RPMI7951 (cell line): ENCODE measurements at places on chromosomes 7 and 10. TPM values are rescaled to one million over a fixed set of nuclear protein-coding genes. Genes with fewer than 3 reads are reported as not detected.

Gene JAKMIP3
- not detected in 2 replicates for total RNA-seq

DNA sequence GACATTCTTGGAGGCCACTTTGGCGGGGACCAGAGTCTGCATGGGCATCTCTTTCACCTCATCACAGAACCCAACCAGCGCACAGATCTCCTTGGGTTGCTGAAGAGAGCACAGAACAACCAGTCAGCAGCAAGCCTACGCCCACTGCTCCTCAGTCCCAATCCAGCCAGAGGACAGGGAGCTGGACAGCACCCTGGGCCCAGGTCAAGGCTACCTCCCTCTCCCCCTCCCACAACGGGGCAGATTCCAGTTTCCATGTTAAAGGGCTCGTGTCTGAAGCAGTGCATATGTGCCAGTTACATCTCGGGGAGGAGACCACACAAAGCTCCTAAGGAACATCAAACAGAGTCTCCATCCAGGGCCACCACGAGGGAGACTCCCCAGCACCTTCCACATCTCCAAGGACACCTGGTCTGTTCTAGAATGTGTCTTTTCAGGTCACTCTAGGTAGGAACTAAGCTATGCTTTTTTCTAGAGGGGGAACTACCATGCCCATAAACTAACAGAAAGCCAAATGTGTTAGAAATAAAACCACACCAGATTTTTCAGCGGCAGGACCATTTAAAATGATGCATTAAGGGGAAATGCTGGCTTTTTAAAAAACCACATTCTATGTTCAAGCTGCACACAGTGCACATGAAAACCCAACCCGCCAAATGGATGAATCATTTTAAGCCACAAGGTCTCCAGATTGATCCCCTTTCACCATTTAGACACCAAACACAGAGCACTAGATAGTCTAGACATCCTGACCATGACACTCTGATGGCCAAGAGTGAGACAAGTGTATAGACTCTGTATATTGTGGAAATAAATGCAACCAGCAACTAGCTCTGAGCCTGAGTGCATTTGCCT, 28.9 kb downstream of the PSAP start:
- peak; percentile 65 for DNase-seq

DNA sequence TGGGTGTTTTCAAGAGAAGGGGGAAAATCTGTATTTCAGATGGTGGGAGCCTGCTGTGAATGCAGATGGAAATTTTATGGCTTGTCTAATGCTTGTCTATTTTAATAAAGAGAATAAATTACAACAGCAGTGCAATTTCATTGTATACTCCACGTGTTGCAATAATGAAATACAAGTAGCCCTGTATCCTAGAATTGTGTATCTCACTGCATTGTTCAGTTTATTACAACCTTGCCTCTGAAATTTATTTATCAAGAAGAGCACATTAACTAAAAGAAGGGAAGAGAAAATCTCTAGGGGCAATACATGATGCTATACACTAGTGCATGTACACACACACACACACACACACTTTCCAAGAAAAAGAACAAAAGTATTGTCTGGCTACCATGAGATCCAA, 21.8 kb downstream of the ANK3 start:
- DNase-seq = no peak

Gene ABCA13
- 0.10 and 0.48 TPM in 2 replicates for total RNA-seq

Gene PIK3AP1
- total RNA-seq = 0.10 TPM in 1 of 2 replicates, not detected in the other

Gene CPXM2
- total RNA-seq = 0.29 and 0.60 TPM in 2 replicates

DNA sequence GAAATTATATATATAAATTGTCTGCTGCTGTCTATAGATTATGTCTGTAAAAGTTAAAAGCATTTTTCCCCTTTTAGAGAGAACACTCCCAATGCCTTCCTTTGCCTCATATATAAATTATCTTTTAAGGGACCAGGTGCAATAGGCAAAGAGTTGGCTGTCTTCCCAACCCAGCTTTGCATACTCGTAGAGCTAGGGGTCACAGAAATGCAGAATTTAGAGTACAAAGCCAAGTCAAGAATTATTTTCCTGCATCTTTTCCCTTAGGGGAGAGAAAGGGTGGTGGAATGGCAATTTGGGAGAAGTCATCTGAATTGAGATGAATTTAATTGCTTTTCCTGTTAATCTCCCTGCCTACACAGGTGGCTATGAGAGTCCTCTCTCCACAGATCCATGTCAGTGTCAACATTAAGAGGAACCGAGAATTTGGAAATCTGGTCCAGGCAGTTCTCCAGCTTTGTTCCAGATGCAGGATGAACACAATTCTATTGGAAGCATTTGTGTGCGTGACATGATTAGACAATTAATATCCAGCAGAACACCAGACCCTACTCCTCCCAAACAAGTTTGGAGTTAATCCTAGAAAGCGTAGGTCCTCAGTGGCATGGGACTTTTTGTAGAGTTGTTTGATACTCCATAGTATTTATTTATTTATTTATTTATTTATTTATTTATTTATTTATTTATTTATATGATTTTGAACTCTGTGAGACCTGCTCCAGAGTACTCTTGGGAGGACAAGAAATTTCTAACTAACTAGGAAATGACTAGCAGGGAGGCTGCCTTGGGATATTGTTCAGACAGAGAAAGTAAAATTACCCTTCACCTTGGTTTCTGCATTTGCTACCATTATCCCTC, 80.3 kb upstream of the SKAP2 start:
- DNase-seq = no peak

DNA sequence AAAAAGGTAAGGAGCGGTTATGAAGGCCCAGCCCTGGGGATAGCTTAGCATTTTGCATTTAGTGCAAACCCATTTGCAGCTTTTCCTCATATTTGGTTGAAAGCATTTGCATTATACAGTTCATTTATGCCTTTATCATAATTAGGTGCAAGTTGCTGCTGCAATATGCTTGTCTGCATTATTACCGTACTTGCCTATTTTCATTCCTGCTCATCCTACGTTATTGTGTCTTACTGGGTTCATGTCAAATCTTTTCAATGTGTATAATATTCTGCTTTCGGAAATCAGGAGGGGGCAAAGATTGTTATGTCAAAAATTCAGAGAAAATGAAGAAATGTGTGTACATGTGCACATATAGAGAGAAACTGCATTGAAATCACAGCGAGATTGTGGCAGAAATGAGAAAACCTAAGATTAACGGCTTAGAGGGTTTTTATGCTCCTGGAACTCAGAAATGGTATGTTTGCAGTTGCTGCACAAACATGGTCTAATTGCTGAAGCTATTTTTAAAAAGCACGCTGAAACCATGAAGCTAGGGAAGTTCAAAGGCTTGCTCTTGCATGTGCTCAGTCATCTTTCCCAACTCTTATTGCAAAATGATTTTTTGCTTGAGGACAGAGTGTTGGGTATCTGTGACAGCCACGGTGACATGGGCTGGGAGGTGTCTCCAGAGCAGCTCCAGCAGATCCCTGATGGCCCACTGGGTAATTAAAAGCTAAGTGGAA, 613.2 kb downstream of the SDK1 start:
- DNase-seq = no peak

DNA sequence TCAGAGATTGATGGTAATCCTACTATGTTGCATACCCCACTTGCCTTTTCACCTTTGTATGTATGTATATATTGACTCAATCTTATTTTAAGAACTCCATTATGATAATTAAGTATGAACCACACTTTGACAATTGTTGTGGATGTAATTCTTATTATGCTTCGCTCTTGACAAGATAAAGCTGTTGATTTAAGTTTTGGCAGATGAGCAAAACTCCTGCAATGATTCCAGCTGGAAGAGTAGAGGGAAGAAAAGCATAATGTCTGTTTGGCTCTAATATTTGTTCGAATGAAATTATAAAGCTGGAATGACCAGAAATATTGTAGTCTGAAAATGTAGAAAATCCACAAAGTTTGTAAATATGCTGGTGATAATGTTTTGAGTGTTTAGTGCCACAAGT, 83.8 kb upstream of the AKR1E2 start:
- no peak for DNase-seq
